Activated naive CD4-positive, alpha-beta T cell treated with anti-CD3 and anti-CD28 coated beads, Interleukin-2, amount 10 ng/mL, durations not matched to agents 7 days and 5 days (primary cell): ENCODE measurements at places on chromosomes 5 and 9.

DNA sequence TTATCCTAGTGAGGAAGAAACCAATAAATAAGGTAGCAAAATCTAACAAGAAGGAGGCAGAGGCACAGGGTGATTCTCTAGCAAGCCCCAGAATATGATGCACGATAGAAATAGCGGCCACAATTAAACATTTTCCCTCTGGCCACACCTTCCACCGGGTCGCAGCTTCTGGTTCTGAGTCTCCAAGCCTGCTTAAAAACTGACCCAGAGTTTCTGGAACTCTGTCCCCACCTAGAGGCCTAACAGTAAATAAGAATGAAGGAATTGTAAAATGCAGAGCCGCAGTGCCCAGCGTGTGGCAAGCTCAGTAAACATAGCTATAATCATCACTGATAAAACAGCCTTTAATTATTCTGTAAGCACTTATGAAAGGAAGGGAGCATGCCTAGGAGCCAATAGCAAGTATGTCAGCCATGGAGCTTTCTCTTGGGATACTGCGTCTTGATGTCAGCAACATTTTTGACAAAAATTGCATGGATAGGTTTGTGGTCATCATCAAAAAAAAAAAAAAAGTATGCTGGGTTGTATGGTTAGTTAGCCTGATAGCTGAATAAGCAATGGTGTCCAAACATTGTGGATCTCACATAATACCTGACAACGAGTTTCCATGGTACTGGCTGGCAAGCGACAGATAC lies 465.5 kb downstream of the DNAH5 start:
- DNase-seq: no peak

GRCh38 chr5:56006094-56006493 lies 11.3 kb upstream of the IL6ST start:
- no peak for DNase-seq

GRCh38 chr9:98356326-98356725 lies 100.9 kb upstream of the TBC1D2 start:
- DNase-seq: no peak

DNA sequence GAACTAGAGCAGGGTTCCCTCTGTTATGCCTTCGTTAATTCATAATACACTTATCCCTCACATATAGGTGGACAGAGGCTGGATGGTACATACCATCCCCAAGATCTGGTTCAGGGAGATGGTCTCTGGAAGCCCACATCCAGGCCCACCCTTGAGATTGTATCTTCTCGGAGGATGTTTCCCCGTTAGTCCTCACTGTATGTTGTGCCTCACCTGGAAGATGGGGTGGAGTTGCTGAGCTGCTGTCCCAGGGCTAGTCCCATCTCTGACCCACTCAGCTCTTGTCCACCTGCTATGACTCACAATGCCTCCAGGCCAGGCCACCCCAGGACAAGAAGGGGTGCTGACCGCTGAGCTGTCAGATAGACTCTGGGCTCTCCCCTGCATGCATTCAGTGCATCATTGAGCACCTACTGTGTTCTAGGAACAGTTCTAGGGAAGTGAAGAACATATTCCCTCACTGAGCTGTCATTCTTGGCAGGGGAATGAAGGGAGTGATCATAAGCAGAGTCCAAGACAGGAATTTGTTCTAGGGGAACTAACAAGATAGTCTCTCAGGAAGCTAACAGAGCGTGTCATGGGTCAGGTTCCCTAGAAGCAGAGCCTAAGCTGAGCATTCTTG lies at the start of gene CBY3:
TSS of gene CBY3 (minus strand) at position 255 of the 622 bp plus-strand sequence. CDS start at position 139, 116 bp downstream.
- no peak for DNase-seq
